ENCODE measurements at places on chromosomes 6 and 20.

GRCh38 chr6:106745197-106745770 is 115.9 kb downstream of the QRSL1 start:
- no peak for DNase-seq

DNA sequence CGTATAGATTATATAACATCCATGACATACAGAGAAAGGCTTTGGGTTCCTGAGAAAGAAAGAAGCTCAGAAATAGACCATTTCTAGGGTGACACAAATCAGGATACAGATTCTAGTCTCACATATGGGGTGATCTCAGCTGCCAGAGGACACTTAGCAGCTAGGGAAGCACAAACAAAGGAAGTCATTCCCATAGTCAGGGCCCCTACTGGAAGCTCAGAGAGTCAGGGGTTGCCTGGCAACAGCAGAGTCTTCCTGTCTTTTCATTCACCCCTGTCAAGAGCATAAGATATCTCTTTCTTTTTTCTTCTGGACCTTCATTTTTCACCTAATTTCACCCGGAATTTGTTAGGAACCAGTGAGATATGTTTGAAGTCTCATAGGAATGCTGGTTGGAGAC is 81.9 kb upstream of the IYD start:
- DNase-seq, result no peak

DNA sequence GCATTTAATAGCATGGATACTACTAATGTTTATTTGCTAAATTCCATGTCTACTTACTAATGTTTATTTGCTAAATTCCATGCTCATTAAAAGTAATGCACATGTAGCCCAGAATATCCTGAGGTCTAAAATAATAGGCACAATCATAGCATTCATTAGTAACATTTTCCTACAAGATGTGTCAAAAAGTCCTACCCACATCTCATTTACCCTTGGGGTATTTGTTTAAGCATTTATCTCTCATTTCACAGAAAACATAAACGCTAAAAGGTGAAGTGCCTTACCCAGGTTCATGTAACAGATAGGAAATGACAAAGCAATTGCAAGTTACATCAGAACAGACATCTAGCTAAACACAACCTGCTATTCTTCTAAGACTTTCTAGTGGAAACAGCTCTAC is 457.1 kb downstream of the HACE1 start:
- no peak for DNase-seq

DNA sequence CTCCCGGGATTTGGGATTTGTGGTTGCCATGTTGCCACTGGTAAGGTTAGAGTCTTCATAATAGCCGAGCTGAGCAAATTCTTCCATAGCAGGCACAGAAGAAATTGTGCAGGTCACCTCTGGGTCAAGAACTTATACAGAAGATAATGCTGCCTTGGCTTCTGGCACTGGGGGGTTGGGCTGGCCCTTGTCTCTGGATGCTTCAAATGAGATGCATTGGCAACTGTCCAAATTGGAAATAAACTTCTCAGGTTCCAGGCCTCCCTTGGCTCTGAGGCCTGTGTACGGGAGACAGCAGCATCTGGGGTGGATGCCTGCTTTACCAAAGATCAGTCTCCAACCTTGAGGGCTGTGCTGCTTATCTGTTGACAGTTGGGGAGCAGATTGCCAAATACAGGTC is 26.2 kb downstream of the MYO6 start:
- no peak for DNase-seq

GRCh38 chr20:50957276-50957675 is 1.1 kb downstream of the DPM1 start:
- DNase-seq, result no peak

DNA sequence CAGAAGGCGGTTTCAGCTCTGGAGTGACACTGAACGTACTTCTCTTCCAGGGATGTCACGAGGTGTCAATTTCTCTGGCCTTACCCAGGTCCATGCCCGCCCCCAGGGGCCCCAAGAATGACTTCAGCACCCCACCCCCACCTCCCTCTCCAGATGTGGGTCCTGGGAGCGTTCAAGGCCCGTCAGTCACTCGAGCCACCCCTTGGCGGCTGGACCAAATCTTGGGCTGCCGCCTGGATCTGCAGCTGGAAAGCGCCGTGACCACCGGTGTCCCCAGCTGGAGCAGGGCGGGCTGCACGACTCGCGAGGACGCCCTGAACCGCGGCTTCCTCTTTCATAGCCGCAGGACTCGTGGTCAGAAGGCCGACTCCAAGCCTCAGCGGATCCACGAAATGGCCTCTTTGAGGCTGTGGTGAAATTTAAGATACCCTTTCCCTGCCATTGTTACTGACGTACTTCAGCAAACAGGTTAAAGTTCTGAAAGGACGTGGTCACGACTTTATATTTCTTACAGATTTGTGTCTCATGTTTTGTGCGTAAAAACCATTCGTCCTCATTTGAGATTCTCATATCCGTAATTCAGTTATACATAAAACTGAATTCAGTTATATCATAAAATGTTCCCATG is 29.3 kb downstream of the TRIM38 start:
- peak; percentile 34 for DNase-seq

DNA sequence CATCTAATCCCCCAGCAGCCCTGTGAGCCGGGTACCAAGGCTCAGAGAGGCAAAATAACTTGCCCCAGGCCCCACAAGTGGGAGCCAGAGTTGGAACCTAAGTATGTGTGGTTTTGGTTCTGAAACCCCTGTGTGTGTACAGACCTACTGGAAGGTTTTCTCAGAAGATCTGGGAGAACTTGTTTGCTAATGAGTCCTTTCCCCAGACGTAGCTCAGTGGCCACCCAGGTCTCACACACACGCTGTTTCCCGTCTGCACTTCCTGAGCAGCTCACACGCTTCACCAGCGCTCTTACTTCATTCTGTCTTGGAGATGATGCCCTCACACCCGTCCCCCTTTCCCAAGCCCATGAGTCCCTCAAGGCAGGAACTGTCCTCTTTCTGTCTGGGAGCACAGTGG is 8.2 kb downstream of the CCN5 start:
- no peak for DNase-seq

GRCh38 chr20:49775229-49775693 is 37.4 kb upstream of the SLC9A8 start:
- peak; percentile 84 for DNase-seq

DNA sequence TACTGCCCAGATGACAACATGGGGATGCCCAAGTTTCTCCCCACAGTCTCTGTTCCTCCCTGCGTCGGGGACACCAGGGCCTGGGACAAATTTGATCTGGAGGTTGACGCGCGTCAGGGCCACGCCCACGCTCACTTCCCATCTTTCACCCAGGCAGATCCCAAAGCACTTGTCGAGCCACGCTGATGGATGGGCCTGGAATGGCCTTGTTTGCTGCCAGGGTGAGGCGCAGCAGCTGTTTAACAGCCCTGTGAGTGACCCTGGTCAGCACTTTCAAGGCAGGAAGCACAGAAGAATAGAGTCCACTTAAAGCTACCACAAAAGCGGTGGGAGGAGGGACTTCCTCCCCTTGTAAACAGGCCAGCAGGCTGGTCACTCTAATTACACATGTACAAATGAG is 324.7 kb upstream of the JARID2 start:
- DNase-seq, result no peak

DNA sequence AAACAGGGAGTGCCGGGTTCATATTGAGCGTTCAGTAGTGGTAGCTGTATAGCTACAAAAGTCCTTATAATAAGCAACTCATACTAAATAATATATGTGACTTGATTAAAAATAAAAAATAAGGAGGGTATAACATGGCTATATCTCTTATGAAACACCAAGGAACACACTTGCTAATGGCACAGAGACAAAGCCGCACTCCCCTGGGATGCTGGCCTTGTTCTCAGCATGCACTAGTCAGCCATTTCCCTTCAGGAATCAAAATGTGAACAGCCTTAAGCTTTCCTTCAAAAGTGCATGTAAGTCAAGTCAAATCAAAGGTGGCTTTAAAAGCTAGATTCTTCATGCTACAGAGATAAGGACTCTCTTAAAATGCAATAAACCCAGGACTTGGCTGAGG is 9.4 kb downstream of the HMGCLL1 start:
- DNase-seq, result no peak

- no peak for DNase-seq
These were observed 676.5 kb downstream of the TENT5A start for GRCh38 chr6:81075974-81076373.

DNA sequence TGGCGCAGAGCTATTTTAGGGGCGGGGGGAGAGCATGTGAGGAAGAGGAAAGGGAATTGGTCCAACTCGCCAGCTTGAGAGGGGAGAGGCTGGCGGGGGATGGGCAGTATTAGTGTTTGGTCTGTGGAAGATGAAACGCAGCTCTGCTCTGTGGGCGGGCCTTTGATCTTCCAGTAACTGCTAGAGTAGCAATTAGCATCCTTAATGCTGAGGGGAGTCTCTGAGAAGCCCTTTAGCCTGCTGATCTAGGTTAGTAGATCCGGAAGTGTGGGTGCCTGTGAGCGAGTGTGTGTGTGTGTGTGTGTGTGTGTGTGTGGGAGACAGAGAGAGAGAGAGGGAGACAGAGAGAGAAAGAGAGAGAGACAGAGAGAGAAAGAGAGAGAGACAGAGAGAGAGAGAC is 117.2 kb upstream of the BACH2 start:
- DNase-seq, result no peak

DNA sequence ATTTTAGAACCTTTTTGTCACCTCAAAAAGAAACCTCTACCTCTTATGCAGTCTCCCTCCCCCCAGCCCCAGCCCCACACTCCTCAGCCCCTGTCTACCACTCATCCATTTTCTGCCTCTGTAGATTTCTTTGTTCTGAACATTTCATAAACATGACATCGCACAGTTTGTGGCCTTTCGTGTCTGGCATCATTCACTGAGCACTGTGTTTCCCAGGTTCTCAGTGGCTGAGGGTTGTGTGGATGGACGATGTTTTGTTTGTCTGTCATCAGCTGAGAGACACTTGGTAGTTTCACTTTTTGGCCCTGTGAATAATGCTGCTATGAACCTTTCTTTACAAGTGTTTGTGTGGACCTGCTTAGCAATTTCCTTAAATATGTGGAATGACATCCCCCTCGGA is 64.5 kb downstream of the FAM120B start:
- no peak for DNase-seq

DNA sequence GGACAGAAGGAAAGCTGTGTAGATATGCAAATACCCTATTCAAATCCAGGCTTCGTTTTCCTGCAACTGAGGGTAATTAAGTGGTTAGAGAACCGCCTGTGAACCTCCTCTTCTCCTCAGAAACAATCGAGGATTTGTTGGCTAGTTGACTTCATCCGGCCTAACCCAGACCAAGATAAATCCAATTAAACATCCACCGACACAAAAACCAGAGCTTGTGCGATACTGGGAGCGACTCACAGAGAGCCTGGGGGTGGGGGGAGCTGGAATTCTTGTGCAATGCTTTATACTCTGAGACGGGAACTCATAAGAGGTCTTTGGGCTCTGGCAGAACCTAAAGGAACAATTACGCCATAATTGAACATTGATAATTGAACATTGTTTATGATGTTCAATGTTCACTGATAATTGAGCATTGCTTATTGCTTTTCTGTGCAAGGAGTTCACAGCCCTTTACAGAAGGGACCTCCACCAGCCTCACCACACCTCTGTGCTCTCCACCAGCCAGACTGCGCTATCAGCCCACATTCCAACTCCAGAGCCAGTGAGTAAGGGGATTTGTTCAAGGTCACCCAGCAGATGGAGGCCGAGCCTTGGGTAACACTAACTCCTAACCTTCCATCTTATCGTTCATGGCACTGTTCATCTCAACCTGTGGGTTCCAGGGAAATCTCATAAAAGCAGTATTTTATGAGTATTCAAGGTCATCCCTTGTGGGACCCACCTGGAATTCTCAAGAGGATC is 429.6 kb upstream of the JARID2 start:
- no peak for DNase-seq

GRCh38 chr6:149059557-149059956 is 258.0 kb upstream of the TAB2 start:
- DNase-seq, result no peak

GRCh38 chr6:13378669-13379590 is 50.6 kb upstream of the TBC1D7 start:
- DNase-seq, result no peak

GRCh38 chr6:14440940-14441781 is 323.6 kb downstream of the CD83 start:
- no peak for DNase-seq

- DNase-seq, result no peak
These were observed 428.7 kb upstream of the SOX4 start for GRCh38 chr6:21164768-21165326.

DNA sequence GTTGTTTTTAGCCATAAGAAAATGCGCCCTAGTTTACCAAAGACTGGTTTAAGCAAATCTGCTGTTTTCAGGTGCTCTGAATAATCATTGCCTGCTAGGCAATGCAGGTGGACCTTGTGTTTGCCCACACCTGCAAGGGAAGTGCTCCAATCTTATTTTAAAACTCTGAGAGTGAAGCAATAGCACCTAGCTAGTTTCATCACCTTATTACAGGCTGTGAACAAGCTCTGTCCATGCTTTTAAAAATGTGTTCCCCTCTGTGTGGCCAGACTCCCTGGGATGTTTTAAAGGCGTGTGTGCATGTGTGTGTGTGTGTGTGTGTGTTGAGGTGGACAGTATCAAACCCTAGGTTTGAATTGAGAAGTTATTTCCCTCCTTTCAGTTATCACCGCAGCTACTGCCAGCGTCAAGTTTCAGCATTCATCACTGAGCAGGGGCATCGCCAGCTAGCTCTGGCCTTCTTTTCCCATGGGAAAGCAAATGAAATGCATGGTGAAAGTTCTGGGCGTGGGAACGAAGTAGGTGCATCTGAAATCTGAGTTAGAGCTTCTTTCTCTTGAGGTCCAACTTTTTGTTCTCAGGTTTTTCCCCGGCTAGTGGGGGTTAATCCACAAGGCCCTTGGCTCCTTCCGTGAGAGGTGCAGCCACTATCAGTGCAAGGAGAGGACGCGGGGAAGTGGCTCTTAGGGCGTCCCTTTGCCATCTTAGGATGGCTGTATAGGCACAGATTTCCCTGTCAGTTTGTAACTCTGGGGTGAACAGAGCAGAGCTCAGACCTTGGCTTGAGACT is 30.8 kb downstream of the DUSP22 start:
- DNase-seq, result no peak

- no peak for DNase-seq
These were observed 152.3 kb upstream of the CDH4 start for GRCh38 chr20:61099806-61100205.

DNA sequence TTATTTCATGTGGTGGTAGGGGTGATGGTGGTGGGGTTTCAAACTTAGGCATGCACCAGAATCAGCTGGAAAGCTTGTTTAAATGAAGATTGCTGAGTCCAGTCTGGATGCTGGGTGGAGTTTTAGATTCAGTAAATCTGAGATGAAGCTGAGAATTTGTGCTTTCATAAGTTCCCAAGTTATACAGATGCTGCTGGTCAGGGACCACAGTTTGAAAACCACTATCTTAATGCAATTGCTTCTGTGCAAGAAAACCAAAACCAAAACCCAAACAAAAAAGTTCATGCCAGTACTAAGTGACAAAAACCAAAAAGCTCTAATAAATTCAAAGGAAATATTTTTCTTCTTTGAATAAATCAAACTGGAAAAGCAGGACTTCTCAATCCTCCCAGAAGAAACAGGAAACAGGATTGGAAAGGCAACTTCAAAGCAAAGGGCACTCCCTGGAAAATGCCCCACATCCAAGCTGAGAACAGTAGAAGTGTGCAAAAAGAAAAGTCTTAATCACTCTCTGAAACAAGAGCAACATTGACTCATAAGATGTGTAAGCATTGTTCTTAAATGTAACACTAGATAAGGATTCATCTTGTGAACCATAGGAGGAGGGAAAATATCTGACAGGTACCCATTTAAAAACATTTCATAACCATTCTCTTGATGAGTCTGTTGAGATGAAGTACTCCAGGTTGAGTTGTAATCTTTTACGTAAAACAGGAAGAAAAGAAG is 481.5 kb upstream of the HSF2 start:
- DNase-seq, result no peak
